AG09319 (cell line): ENCODE measurements at places on chromosomes 7 and 10.

- no peak for DNase-seq
Observed at GRCh38 chr10:34866848-34867247, 51.8 kb upstream of the PARD3 start.

DNA sequence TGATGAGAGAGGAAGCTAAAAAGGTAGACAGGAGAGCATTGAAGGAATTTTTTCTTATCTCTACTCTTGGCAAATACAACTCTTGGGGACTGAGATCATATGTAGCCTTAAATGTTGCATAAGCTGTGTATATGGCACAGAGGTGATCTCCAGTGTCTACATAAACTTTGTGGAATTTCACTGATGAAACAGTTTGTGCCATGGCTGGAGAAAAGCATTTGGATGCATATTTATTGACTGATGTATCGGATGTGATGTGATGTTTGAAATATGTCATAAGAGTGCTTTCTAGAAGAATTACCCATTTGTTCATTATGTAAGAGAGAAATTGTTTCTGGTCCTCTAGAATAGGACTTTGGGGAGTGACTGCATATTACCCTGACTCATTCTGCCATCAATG, 244.9 kb upstream of the LRRTM3 start:
- no peak for DNase-seq

DNA sequence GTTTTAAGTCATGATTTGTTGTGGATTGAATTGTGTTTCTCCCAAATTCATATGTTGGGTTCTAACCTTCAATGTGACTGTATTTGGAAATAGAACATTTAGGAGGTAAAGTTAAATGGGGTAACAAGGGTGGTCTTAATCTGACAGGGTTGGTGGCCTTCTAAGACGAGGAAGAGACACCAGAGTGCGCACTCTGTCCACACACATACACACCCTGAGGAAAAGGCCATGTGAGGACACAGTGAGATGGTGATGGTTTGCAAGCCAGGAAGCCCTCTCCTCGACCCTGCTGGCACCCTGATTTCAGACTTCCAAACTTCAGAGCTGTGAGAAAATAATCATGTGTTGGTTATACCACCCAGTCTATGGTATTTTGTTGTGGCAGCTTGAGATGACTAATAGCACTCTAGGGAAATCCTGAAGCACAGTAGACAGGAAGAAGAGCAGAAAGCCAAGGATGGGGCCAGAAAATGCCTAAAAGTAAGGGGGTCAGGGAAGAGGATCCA, 28.0 kb upstream of the SEM1 start:
- DNase-seq, result no peak

DNA sequence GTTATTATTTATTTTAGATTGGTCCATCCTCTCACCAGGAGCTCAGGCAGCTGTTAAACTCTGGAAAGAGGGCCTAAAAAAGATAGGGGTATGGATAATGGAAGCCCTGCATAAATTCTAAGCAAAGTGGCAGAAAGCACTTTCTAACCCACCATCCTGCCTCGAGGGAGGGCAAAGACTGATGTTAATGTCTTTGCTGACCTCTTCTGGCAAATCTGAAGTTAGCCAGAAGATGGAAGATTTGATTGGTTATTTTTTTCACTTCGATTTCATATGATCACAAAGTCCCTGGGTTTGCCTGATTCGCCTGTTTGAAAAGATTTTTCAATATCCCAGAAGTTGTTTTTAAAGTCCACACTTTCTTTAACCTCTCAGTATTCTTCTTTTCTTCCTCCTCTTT, 24.8 kb downstream of the OR9A2 start:
- no peak for DNase-seq

- no peak for DNase-seq
Observed at GRCh38 chr10:101935431-101935830, 91.8 kb upstream of the KCNIP2 start.

- DNase-seq, result no peak
Observed at GRCh38 chr7:100013328-100013676, 2.1 kb upstream of the ZKSCAN1 start.

DNA sequence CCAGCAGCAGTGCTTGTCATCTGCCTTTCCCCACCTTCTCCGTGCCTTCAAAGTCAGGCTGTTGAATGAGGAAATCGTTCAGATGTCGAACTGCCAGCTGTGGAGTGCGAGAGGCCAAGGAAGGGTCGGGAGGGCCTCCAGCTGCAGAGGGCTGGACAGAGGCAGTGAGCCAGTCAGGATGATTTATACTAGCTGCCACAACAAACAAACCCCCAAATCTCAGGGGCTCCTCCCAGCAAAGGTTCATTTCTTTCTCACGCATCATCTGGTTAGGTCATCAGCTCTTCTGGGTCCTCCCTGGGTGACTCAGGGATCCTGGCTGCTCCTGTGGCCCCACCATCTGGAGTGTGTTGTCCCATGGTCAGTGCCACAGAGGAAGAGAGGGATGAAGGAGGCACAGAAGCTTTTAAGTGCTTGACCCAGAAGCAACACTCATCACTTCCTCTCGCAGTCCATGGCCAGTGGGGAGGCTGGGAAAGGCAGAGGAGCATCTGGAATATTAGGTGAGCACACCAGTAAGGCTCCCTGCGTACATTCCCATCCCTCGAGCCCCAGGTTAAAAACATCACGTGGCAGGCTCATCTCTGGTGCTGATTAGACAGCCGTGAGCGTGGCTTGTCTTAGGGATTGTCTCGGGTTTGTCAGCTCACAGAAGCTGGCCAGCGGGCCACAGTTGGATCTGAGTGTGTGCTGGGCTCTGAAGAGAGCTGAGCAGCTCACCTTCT, 140.7 kb downstream of the RGS10 start:
- peak; percentile 96 for DNase-seq

GRCh38 chr10:126336801-126337200, 51.5 kb downstream of the ADAM12 start:
- no peak for DNase-seq

DNA sequence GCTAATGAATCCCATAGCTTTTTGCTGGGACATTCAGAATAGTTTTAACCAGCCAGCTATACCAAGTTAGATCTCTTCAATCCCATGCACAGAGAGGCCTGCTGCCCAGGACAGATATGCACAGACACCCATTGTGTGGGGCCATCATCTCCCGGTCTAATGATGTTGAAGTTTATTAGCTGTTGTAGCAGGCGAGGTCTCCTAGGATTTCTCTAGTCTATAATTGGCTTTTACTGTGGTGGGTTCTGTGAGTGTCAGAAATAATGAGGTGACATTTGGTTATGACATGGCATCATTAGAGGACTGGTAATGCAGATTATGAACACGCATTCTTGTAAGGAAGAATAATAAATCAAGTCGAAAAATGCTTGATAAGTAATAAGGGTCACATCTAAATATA, 81.4 kb upstream of the PLPP4 start:
- no peak for DNase-seq

DNA sequence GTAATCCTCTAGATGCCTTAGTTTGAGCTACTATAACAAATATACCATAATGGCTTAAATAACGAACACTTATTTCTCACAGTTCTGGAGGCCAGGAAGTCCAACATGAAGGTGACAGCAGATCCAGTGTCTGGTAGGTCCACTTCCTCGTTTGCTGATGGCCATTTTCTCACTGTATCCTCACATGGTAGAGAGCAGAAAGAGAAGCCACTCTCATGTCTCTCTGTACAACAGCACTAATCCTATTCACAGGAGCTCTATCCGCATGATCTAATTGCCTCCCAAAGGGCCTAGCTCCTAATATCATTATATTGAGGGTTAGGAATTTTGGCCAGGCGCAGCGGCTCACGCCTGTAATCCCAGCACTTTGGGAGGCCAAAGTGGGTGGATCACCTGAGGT, 10.2 kb downstream of the HIBADH start:
- DNase-seq, result no peak

DNA sequence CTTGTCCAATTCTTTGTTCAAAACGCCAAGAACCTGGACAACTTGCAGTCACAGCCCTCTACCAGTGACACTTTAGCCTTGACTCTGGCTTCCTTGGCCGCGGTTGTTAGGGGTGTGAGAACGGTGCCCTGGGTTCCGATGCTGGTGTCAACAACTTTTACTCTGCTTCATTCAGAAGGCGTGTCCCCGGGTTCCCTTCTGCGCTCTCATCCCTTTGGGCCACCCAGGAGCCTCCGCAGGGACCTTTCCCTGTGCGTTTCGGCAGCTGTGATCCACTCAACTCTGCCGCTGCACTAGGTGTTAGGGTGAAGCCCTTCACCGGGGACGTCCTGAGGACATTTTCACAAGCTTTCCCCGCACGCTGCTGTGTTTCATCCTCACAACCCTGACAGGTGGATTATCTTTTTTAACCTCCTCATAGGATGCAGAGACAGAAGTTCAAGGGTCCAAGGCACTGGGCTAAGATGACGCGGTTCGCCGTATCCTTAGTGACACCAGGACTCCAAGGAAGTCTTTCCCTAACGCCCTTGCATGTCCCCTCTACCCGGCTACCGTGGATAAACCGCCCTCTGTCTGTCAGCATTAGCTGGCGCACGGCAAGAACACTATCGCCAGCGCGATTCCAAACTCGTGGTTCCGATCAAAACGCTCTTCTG, 133.5 kb upstream of the SHH start:
- DNase-seq, result no peak

DNA sequence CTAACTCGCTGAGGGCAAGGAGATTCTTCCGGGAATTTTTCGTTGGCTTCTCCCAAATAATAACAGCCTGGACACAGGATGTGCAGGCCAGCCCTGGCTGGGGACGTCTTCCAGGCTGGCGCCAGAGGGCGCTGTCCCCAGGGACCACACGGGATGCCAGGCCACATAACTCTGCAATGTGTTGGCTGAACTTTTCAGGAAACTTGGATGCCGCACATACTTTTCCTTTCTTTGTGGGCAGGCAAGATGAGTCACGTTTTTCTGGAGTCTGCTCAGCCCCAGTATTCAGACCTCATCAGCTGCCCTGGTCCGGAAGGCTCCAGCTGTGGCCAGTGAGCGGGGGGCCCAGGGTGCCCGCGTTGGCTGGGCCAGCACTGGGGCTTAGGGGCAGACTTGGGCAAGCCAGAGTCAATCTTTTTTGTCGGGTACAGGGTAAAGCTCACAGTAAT, 122.7 kb downstream of the PRKAG2 start:
- DNase-seq, result peak; percentile 96

- DNase-seq, result peak; percentile 45
Observed at GRCh38 chr10:70742537-70743429, 42.4 kb downstream of the TBATA start.

GRCh38 chr7:101911800-101912715, 94.6 kb downstream of the CUX1 start:
- no peak for DNase-seq

- DNase-seq, result no peak
Observed at GRCh38 chr7:50798126-50798525, 15.4 kb upstream of the GRB10 start.

- DNase-seq, result peak; percentile 95
Observed at GRCh38 chr10:126421756-126422256, 33.5 kb upstream of the ADAM12 start.

- DNase-seq, result no peak
Observed at GRCh38 chr10:96339956-96340904, 18.6 kb downstream of the OPALIN start.

DNA sequence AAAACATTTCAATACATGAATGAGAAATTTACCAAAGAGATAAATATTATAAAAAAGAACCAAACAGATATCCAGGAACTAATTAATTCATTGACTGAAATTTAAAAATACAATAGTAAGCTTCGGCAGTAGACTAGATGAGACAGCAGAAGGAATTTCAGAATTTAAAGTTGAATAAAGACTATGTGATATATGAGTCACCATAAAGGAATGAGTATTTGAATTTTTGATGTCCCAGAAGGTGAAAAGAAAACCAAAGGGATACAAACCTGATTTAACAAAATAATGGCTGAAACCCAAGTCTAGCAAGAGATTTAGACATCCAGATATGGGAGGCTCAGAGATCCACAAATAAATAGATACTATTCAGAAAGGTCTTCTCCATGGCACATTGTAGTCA, 623.9 kb upstream of the FOXK1 start:
- DNase-seq, result no peak

- DNase-seq, result no peak
Observed at GRCh38 chr10:64156166-64156565, 635.0 kb downstream of the REEP3 start.

DNA sequence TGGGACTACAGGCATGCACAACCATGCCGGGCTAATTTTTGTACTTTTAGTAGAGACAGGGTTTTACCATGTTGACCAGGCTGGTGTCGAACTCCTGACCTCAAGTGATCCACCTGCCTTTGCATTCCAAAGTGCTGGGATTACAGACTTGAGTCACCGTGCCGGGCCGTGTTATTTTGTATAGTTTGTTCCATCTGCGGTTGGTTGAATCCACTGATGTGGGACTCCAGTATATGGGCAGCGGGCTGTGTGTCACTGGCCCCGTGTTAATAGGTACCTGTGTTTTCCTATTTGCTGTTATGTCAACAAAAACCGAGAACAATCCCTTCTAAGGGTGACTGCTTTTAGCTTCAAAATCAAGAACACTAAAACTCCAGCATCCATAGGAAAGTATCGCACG, 297.6 kb upstream of the PITRM1 start:
- no peak for DNase-seq

DNA sequence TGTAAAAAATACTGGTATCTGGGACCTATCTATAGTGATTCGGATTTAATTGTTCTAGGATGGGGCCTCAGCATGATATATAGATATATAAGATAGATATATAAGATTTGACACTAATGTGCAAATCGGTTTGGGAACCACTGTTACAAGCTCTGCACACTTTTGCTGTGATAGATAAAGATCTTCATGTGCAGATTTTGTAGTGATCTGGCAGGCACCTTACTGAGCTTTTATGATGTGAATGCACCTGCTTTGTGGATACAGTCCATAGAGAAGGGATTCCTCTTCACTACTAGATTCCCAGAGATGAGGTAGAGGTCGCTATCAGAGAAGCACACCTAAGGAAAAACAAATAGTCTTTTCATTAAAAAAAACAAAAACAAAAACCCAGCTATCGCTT, 33.3 kb upstream of the PCGF5 start:
- DNase-seq, result no peak

- DNase-seq, result no peak
Observed at GRCh38 chr7:2003451-2003930, 229.3 kb downstream of the MAD1L1 start.

GRCh38 chr10:88886557-88886956, 6.5 kb downstream of the STAMBPL1 start:
- DNase-seq, result no peak

- no peak for DNase-seq
Observed at GRCh38 chr10:3774018-3774813, 10.8 kb downstream of the KLF6 start.

- DNase-seq, result no peak
Observed at GRCh38 chr7:18798088-18798906, 302.7 kb downstream of the HDAC9 start.

GRCh38 chr7:55405856-55406541, 40.9 kb downstream of the LANCL2 start:
- DNase-seq, result no peak
